ENCODE measurements at places on chromosomes 1 and 21.

- no peak for DNase-seq
Measured at GRCh38 chr1:153058154-153058553, 842 bp upstream of the SPRR2A start.

GRCh38 chr21:45893740-45894449, 87.7 kb upstream of the COL6A1 start:
- DNase-seq, result no peak

- no peak for DNase-seq
Measured at GRCh38 chr1:228219245-228219961, 11.6 kb downstream of the OBSCN start.

DNA sequence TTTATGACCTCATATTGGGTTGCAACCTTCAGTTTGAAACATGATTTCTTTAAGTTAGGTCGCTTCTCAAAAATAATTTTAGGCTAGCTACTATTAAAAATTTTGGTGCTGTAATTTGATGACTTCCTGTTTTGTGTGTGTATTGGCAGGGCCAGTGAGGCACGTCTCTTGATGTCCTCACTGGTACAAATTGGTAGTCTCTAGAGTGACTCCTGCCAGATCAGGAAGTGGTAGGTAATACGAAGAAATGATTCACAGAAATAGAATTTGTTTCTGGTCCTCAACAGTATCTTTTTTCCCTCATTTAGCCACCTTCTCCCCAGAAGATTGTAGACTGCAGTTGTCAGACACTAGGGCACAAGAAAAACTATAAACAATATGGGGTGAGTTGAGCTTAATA, 120.9 kb upstream of the KIAA1614 start:
- DNase-seq, result no peak

DNA sequence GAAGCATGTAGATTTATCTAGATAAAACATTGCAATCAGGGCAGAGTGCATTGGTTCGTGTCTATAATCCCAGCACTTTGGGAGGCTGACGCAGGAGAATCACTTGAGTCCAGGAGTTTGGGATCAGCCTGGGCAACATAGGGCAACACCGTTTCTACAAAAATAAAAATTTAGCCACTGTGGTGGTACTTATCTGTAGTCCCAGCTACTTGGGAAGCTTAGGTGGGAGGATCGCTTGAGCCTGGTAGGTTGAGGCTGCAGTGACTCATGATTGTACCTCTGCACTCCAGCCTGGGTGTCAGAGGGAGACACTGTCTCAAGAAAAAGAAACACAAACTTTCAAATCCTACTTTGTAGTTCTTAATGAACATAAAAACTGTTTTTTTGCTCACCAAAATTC, 64.2 kb upstream of the RCC1 start:
- DNase-seq, result no peak

GRCh38 chr1:245205396-245205795, 50.6 kb downstream of the KIF26B start:
- DNase-seq, result no peak

- DNase-seq, result no peak
Measured at GRCh38 chr1:53968125-53968513, 22.0 kb downstream of the LRRC42 start.

DNA sequence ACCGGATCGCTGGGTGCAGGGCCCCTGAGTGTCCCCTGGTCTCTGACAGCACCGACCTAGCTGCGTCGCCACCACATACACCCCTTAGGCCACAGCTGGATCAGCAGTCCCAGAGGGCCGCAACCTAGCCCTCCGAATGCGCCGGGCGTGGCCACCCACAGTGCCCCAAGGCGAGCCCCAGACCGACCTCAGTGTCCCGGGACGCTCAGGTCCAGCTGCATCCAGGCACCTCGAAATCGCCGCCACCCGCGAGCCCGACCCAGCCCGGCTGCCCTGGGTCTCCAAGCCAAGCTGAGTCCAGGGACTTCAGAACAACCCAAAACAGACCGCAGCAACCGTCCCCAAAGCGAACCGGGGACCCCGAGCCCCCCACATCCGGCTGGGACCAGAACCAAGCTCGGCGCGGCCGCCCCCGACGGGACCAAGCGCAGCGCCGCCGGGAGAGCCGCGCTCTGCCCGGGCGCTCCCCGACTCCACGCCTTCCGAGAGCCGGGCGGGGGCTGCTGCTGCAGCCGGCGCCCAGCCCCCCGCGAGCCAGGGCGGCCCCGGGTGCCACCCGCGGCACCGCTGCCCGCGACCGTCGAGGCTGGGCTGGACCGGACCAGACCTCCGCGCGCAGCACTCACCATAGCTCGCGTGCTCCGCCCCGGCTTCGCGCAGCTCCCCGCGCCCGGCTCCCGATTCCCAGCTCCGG, 54.6 kb upstream of the ECE1 start:
- DNase-seq, result peak; percentile 92

GRCh38 chr1:199723250-199723956, 304.1 kb upstream of the NR5A2 start:
- no peak for DNase-seq

DNA sequence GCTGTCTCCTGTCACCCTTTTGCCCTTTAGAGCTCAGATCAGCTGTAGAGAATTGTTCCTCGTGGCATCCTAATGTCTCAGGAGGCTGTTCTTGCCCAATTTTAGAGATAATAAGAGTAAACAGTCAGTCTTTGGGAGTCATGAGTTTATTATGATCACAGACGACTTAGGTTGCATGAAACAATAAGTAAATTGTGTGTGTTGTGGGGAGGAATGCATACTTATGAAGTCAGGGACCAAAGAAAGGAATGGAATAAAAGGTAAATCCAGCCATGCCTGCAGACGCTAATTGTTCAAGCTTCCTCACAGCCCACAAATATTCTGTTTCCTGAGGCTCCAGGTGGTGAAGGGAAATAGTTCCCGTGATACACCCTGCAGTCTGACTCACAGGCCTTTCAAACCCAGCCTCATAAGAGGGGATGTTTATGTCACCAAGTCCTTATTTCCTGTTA, 897 bp downstream of the EPHX4 start:
- DNase-seq, result no peak

DNA sequence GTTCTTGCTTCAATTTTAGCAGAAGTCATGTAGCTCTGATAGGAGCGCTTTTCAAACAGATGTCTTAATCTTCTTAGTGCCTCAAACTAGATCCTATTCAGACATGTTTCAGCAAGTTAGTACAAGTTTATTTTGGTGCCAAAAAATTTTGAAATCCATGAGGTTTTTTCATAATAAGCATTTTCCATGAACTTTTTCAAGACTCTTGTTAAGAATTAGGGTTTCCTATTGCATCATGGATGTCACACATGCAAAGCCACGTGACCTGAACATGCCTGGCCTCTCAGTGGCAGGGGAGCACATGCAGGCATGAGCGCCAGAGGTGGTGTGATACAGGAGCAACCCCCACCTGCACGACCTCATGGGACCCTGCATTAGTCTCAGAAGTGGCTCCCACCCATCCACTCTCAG, 67.6 kb downstream of the POFUT2 start:
- no peak for DNase-seq

DNA sequence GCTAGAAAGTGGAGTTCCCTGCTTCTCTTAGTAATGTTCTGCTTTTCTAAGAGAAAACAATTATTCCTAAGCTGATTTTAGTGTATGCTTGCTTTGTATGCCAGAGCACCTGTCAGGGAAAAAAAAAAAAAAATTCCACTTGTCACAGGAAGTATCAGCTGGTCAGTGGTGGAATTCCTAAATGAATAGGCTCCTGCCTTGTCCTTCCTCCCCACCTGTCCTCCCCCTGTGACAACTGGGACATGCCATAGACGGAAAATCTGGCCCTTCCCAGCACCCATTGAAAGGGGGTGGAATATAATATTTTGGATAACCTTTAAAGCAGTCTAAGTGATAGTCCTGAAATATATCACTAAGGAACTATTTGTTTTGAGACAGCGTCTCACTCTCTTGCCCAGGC, 10.8 kb downstream of the FNDC5 start:
- no peak for DNase-seq

DNA sequence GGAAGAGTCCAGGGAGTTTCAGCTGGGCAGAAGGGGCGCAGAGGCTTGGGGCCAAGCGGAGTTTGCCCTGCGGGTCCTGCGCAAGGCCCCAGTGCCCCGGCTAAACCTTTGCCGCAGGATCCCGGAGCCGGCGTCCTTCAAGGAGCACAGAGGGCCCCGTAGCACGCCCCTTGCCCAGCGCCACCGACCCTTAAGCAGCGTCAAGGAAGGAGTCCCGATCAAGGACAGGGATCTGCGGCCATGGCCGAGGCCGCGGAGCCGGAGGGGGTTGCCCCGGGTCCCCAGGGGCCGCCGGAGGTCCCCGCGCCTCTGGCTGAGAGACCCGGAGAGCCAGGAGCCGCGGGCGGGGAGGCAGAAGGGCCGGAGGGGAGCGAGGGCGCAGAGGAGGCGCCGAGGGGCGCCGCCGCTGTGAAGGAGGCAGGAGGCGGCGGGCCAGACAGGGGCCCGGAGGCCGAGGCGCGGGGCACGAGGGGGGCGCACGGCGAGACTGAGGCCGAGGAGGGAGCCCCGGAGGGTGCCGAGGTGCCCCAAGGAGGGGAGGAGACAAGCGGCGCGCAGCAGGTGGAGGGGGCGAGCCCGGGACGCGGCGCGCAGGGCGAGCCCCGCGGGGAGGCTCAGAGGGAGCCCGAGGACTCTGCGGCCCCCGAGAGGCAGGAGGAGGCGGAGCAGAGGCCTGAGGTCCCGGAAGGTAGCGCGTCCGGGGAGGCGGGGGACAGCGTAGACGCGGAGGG, 520 bp downstream of the CLIC6 start:
- no peak for DNase-seq

DNA sequence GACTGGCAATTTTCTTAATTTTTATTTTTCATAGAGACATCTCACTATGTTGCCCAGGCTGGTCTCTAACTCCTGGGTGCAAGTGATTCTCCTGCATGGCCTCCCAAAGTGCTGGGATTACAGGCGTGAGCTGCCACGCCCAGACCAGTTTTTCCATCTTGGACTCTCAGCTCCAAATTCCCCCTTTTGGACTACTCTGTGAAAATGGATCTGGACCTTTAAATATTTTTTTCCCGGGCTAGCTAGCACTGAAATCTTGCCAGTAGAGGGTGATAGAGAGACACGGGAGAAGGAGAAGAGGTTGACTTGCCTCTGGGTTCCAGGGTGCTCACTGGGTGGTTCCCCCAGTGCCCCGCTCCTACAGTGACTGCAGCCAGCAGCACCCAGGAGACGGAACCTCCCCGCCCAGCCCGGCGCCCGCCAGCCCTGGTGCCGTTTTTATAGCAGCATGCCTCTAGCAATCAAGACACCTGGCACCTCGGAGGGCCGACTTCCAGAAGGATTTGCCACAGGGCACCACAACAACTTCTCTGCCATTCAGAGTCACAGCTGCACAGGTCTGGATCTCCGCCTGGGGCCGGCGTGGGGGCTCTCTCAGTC, 34.7 kb upstream of the SCCPDH start:
- no peak for DNase-seq

DNA sequence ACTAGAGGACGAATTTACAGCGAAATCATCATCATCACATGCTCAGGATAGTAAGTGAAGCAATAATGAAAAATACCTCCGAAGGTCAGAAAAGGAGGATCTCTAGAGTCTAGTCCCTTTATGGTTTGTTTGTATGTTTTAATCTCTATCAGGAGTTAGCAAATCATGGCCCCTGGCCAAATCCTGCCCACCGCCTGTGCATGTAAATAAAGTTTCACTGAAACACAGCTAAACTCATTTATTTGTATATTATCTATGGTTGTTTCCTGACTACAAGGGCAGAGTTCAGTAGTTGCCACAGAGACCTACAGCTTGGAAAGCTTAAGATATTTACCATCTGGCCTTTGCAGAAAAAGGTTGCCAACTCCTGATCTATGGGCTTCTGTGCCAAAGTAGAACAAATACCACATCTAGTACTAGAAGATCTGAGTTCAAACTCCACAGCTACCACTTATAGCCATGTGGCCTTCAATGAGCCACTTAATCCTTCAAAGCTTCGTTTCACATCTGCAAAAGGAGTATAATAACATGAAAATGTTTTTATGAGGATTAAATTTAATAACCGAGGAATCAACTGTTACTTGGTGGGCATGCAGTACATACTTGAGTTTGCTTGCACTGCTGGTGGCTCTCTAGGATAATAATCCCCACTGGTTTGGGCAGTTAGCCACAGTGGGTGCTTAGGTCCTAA, 94.0 kb upstream of the KIF26B start:
- DNase-seq, result no peak

- no peak for DNase-seq
Measured at GRCh38 chr1:161494091-161494735, 11.0 kb upstream of the FCGR2A start.

DNA sequence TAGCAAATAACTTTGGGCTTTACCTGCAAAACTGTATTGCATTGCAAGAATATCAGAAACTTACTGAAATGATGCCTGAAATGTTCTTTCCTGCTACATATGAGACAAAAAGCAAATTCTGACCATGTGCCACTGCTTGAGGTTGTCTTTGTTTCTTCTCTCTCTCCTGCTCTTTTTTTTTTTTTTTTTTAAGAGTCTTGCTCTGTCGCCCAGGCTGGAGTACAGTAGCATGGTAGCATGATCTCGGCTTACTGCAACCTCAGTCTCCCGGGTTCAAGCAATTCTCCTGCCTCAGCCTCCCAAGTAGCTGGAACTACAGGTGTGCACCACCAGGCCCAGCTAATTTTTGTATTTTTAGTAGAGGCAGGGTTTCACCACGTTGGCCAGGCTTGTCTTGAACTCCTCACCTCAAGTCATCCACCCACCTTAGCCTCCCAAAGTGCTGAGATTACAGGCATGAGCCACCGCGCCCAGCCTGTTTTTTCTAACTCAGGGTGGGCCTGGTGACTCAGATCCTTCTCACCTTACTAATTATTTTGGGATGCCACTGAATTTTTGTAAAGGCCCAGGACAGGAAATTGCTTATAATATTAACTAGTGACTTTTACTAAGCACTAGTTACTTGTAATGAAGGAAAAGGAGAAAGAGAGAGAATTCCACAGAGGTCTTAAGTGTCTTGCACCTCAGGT, 35.9 kb downstream of the DNASE2B start:
- DNase-seq, result no peak

GRCh38 chr1:223052931-223053330, 90.1 kb downstream of the TLR5 start:
- DNase-seq, result no peak

DNA sequence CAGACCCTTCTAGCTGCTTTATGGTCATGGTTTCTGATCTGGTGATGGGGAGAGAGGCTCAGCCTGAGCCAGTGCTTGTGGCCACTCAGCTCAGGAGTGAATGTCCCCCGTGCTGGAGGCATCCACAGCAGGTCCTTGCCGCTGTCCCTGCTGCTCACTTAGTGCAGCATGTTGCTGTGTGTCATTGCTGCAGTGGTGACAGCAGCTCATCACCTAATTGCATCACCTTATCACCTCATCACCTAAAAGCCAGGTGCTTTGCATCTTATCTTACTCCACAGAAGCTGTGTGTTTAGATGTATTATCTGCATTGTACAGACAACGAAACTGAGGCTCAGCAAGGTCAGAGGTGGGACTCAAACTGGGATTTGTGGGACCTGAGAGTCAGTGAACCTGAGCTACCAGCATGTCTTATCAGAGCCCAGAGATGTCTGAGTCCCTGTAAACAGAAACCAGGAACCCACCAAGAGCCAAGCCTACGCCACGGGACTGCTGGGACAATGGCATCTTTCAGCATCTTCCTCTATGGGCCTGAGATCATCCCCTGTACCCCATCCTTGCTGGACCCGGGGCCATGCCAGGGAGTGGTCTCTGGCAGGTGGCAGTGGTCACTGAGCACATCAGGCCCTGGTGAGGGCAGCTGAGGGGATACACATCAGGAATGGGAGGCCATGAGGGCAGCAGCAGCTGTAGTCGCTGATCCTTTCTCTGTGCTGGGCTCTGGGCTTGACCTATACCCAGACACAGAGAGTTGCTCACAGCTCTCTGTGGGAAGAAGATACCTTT, 6.5 kb downstream of the PODN start:
- DNase-seq, result no peak

GRCh38 chr1:72438270-72438669, 155.9 kb upstream of the NEGR1 start:
- DNase-seq, result no peak
